ENCODE measurements at places on chromosomes 11 and 22. TPM values are rescaled to one million over a fixed set of nuclear protein-coding genes. Genes with fewer than 3 reads are reported as not detected.

DNA sequence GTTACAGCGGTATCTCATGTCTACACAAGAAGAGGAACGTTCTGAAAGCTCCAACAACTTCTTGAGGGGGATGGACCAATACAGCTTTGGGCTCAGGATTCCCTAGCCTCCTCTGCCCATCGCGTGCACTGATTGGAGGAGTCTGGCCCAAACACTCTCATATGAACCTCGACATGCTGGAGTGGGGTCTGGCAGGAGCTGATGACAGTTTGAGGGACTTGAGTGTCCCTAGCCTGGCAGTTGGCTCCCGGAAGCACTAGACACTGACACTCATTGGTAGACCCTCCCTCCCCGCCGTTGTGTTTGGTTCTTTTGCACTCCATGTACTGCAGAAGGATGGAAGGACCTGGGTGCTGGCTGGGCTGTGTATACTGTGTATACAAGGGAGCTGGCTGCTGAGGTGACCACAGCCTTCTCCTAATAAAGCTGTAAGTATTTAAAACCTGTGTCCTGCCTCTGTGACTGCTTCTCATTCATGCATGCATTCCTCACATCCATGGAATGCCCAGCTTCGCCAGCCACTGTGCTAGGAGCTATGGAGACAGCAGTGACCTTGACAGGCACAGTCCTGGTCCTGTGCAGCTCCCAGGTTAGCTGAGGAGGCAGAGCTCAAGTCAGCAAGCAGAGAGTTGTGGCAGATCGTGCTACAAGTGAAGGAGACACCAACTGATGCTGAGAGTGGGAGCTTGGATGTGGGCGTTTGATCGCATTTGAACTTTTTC is 27.9 kb downstream of the ADAMTS15 start:
- no peak for DNase-seq

SULT4A1 gene
- total RNA-seq: 66.8 TPM

SYT7 gene
- total RNA-seq: 9.8 TPM

GRCh38 chr11:37141707-37142106 is 543.7 kb upstream of the RAG2 start:
- DNase-seq: no peak

OR4A16 gene
- total RNA-seq: not detected

SELENOH gene
- 136 TPM for total RNA-seq
